Astrocyte (in vitro differentiated cells and primary cell): ENCODE measurements at places on chromosomes 5 and 9.

GRCh38 chr9:70409280-70409679 lies 5.2 kb downstream of the KLF9 start:
- no peak for DNase-seq

DNA sequence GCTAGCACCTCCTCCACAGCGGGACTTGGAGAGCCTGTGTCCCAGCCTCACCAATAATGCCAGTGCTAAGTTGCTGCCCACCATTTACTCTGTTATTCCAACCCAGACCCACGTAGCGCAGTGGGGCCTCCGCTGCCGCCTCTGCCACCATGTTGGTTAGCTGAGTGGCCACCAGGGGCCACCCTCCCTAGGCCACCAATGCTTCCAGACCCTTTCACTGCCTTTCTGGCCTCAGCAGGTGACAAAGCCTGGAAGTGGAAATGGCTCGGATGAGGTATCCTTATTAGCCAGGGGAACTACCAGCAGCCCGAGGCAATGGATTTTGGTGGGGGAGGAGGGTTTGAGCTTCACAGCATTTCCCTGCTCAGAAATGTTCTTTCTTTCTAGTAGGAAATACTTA lies 110.1 kb downstream of the OSTF1 start:
- DNase-seq: no peak

DNA sequence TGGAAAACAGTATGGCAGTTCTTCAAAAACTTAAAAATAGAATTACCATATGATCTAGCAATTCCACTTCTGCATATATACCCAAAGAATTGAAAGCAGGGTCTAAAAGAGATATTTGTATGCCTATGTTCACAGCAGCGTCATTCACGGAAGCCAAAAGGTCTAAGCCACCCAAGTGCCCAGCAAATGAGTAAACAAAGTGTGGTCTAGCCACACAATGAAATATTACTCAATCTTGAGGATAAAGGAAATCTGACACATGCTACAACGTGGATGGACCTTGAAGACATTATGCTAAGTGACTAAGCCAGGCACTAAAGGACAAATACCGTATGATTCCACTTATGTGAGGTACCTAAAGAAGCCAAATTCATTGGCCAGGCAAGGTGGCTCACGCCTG lies 11.1 kb upstream of the MED27 start:
- DNase-seq: peak; percentile 53

DNA sequence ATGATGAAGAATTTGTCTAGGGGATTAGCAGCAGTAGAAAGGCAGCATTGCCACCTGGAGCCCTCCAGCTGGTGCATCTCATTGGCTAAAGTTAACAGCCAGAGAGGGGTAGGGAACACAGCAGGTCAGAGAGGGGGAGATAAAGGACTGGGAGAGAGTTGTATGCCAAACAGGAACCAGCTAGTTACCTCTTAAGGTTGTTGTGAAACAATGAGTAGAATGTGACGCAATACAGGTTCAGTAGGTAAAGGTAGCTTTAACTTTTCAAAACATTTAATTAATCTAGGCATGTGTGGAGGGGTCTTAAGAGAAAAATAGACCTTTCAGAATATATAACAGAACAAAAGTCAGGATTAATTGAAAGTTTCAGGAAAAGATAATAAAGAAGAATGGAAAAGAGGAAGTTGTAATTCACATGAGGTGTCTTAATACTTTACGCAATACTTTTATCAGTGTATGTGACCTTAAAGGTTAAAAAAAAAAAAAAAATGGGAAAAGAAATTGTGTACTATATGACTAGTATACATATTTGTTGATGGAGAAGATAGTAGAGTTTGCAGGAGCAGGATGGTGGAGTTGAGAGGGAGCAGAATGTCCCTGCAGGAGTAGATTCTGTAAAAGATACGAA lies 14.3 kb downstream of the FBXO38 start:
- DNase-seq: no peak

DNA sequence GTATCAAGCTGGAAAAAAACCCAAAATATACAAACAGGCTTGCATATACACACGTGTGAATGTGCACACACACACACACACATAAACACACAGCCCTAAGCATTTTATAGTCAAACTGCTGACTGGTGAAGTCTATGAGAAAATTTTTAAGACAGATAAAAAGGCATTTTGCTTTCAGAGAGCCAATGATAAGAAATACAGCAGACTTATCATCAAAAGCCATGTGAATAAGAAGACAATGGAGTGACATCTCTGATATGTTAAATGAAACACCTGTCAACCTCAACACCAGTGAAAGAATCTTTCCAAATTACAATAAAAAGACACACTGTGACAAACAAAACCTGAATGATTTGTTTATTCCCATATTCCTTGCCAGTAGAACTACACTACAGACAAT lies 233.3 kb downstream of the CDH9 start:
- DNase-seq: no peak

DNA sequence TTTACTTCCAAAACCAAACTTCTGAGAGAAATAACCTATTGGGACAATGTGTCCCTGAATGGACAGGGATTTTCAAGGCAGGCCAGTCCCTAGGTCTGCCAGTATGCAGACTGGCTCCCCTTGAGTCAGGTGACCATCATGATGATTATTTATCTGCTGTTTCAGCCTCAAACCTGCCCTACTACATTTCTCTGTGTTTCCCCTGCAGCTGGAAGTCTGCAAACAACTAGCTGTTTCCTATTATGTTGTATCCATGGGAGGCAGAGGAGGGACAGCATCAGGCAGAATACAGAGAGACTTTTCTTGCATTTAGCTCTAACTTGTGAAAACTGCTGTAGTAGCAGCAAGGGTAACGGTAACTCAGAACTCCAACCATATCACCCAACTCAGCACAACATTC lies 36.2 kb upstream of the IFNK start:
- no peak for DNase-seq

GRCh38 chr5:54862036-54862435 lies 123.4 kb downstream of the ESM1 start:
- peak; percentile 29 for DNase-seq

DNA sequence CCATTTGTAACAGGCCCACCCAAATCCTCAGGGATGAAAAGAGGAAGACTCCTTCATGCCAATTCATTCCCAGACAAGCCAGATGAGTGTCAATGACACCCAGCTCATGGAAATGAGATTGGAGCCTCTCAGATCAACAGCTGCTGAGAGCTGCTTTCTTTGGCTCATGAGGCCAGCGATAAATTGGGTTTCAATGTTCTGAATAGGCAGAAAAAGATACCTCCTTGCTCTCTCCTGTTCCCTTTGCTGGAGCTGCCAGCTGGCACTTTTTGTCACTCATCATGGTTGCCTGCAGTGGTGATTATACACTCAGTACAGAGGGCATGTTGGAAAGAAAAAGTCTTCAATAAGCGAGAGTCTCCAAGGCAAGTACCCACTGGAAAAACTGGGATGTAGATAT lies 47.1 kb downstream of the SH3RF2 start:
- DNase-seq: no peak

DNA sequence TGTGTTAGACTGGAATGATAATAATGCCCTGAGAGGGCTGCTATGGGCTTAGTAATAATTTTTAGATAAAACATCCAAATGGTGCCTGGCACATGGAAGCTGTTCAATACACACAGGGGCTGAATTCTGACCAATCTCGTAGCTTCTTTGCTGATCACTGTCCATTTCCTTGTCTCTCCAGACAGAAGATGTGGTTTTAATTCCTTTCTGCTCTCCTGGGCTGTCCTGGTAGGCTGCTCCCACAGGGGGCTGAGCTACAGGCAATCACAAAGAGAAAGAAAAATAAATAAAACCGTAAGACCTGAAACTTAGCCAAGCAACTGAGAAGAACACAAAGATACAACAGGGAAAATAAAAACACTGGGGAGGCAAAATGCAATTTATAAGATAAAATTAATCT lies 136.5 kb downstream of the CDK5RAP2 start:
- peak; percentile 89 for DNase-seq

GRCh38 chr9:86642721-86643120 lies 288.5 kb upstream of the TUT7 start:
- DNase-seq: no peak

DNA sequence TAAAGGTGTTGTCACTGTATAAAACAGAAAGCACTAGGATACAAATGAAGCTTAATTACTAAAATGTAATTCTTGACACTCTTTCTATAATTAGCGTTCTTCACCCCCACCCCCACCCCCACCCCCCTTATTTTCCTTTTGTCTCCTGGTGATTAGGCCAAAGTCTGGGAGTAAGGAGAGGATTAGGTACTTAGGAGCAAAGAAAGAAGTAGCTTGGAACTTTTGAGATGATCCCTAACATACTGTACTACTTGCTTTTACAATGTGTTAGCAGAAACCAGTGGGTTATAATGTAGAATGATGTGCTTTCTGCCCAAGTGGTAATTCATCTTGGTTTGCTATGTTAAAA lies 43.8 kb downstream of the NDFIP1 start:
- DNase-seq: no peak

DNA sequence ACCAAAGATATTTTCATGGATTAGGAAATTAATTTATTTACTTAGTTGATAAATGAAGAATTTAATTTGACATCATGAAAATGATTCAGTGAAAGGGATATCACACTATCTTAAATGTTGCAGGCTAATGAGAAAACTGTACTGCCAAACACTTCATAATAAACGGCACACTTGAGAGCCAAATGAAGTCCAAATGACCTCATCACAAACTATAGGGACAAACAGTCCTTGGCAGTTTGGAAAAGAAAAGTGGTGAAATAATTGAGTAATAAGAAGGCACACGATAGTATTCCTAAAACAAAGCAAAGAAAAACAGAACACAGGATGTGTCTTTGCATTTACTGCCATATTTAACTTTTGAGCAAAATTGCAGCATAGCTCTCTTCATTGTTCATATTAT lies 116.9 kb upstream of the TLR4 start:
- no peak for DNase-seq

- DNase-seq: no peak
Observed at GRCh38 chr9:99588747-99589146, 232.9 kb upstream of the NR4A3 start.

DNA sequence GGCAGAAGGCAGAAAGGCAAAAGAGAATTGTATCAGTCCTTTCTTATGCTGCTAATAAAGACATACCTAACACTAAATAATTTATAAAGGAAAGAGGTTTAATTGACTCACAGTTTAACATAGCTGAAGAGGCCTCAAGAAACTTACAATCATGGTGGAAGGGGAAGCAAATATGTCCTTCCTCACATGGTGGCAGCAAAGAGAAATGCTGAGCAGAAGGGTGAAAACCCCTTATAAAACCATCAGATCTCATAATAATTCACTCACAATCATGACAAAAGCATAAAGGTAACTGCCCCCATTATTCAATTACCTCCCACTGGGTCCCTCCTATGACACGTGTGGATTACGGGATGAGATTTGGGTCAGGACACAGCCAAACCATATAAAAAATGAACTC lies 312.5 kb upstream of the PTGER4 start:
- no peak for DNase-seq

GRCh38 chr9:104927216-104927911 lies 591 bp downstream of the ABCA1 start:
- peak; percentile 50 for DNase-seq

DNA sequence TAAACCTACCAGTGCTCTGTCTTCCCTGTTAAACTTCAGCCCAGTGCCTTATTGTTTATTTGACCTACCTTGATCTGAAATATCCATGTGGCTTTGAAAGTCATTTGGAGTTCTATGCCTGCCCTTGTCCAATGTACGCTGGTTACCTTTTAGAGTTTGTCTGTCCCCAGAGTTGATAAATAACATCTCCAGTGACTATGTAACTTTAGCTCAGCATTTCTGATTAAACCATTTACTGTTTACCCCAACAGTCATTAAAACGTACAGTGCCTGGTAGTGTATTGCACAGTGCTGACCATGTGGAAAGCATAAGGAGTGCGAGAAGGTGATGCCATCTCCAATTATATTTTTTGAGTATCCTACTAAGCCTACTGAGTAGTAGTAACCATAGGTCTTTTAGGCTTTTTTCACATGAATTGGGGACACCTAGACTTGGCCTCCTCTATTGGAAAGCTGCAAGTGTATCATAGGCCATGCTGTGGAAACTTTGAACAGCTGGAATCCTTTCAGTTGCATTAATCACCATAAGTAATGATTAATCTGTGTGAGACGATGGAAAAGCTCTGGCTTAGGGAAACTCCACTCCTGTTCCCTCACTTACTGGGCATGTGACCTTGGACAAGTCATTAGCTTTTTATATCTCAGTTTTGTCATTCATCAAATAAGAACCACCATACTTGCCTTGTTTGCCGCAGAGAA lies 93.5 kb downstream of the MAST4 start:
- no peak for DNase-seq

GRCh38 chr5:149071756-149072155 lies 8.9 kb upstream of the SH3TC2 start:
- no peak for DNase-seq
